ENCODE measurements at places on chromosomes 7 and 10.

DNA sequence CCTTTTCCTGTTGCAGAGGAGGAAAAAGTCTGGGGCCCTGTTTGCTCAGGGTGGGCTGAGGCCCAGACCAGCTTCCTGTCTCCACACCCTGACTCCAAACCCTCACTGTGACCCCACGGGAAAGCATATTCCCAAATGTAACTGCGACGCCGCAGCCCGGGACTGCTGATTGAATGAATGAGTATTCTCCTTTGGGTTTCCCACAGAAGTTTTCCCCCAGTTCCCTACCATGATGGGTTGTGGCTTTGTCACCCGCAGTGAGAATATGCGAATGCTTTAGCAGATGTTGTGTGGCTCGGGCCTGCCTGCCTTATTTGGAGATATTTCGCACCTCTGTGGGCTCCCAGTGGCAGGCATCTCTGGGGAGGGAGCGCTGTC, 50.6 kb downstream of the MGMT start:
- DNase-seq, result no peak

DNA sequence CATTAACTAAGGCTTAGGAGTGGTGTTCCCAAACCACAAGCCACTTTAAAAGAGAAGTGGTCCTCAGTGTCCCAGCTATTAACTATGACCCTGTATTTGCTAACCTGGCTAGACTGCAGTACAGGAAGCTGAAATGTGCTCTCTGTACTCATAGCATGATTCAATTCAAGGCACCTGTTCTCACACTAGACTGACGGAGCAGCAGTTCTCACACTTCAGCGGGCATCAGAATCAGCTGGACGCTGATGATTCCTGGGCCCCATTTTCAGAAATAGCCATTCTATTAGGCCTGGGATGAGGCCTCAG, 24.5 kb upstream of the MSRB2 start:
- DNase-seq, result no peak

DNA sequence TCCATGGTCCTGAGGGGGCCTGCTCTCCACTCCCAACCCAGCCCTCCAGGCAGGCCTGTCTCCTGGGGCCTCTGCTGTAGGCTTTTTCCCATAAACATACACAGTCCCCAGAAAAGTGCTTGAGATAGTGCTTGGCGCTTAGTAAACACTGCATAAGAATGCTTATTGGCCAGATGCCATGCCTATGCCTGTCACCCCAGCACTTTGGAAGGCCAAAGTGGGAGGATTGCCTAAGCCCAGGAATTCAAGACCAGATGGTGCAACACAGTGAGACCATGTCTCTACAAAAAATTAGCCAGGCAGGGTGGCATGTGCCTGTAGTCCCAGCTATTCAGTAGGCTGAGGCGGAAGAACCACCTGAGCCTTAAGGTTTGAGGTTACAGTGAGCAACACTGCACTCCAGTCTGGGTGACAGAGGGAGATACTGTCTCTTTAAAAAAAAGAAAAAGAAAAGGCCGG, 24.6 kb upstream of the ASL start:
- DNase-seq, result no peak

- DNase-seq, result no peak
These were observed 149.1 kb upstream of the CALCR start for GRCh38 chr7:93723424-93724124.

DNA sequence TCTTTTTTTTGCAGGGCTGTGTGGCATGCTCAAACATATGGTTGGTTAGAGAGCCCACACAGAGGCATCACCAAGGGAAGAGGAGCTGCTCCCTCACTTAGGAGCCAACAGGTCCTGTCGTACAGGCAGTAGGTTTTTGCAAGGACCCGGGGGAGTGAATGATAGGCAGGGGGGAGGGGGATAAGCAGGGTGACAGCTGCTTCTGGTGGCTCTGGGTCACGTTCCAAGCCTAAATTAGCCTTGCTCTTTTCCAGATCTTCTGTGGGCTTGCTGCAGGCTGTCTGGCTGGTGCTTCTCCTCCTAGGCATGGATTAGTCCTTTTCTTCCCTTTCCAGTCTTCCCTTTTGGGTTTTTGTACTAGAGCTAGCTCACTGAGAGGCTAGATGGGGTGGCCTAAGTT, 117.7 kb upstream of the PODXL start:
- no peak for DNase-seq

GRCh38 chr7:131008840-131009711, 275.1 kb upstream of the KLF14 start:
- no peak for DNase-seq

DNA sequence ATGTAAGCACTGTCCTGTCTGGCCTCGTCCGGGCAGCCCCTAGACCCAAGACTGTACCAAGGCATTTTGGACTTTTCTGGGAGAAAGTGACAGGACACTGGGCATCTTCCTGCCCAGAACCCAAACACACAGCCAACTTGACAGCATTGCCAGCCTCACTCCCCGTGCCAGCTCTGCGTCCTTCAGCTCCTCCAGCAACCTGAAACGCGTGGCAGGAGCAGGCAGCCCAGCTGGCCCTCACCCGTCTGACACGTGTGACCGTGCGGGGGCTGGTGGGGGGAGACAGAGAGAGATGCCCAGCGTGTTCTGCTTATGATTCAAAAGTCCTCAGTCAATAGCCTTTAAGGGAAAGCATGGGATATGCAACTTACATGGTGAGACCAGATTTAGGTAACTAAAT, 50.3 kb upstream of the SLC29A3 start:
- DNase-seq, result no peak

DNA sequence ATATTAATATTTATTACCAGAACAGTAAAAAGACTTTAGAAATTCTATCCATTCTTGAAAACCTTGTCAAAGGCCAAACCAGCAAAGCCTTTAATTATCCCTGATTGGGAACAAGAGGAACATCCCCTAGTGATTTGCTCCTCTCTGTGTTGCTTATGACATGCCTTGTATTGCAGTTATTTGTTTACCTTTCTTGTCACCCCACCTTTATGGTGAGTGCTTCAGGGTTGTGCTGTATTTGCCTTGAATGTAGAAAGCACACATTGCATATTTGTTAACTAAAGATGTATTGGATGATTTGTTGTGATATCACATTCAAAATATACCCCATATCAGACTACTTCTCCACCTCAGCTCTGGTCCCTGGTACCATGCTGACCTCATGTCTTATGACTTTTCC, 23.5 kb upstream of the TECTB start:
- no peak for DNase-seq

DNA sequence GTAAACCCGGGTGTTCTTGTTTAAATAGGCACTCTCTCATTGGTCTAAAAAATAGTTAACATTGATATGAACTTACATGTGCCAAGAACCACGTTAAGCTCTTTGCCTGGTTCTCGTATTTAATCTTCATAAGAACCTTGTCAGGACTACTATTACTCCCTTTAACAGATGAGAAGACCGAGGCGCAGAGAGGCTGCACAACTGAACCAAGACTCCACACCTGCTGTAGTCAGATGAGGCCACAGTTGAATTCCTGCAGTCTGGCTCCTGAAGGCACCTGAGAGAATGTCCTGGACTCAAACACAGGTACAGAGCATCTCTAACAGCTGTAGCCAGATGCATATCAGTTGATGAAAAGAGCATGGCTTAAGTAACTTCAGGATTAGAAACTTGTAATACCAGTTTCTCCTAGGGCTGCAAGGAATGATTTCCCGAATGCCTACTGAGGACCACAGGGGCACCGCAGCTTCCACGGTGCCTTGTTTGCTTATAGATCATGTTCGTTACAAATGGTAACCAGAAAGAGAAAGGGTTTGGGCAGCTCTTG, 9.5 kb downstream of the DDC start:
- no peak for DNase-seq

DNA sequence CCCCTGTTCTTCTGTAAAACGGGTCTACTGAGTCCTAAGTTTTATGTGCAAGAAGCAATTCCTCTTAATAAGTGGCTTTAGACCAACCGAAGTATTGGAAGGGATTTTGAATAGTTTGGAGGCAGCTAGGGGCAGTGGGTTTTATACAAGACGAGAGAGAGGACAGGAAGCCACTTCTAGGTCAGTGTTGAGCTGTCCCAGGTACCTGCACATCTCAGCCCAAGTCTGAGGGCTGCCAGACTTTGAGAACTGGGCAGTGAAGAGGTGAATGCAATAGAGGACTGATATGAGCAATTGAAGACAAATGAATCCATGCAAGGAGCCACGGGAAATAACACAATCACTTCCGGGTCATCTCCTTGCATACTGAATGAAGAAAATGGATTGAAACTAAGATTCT, 273.5 kb downstream of the KLF6 start:
- no peak for DNase-seq

GRCh38 chr10:107692072-107692471, 527.6 kb upstream of the SORCS1 start:
- DNase-seq, result no peak

GRCh38 chr10:72911758-72912157, 18.2 kb downstream of the OIT3 start:
- DNase-seq, result no peak

- DNase-seq, result no peak
These were observed 11.0 kb upstream of the DNTT start for GRCh38 chr10:96292971-96293920.

GRCh38 chr7:66193146-66193725, 11.9 kb upstream of the TPST1 start:
- no peak for DNase-seq

DNA sequence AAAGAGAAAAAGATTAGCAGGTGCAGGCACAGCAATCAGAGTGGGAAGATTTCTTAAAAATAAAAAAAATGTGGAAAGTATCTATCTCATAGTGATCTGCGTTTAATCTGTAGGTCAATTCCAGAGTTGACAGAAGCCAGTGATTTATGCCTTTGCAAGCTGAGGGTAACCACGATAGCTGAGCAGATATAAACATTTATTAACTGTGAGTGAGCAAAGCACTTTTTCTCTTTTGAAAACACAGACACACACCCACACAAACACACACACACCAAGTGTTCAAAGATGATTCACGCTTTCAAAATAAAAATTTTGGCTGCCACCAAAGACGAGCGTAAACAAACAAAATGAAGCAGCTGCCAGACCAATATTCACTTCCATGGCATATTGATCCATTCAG, 243.2 kb upstream of the SLC26A5 start:
- no peak for DNase-seq

DNA sequence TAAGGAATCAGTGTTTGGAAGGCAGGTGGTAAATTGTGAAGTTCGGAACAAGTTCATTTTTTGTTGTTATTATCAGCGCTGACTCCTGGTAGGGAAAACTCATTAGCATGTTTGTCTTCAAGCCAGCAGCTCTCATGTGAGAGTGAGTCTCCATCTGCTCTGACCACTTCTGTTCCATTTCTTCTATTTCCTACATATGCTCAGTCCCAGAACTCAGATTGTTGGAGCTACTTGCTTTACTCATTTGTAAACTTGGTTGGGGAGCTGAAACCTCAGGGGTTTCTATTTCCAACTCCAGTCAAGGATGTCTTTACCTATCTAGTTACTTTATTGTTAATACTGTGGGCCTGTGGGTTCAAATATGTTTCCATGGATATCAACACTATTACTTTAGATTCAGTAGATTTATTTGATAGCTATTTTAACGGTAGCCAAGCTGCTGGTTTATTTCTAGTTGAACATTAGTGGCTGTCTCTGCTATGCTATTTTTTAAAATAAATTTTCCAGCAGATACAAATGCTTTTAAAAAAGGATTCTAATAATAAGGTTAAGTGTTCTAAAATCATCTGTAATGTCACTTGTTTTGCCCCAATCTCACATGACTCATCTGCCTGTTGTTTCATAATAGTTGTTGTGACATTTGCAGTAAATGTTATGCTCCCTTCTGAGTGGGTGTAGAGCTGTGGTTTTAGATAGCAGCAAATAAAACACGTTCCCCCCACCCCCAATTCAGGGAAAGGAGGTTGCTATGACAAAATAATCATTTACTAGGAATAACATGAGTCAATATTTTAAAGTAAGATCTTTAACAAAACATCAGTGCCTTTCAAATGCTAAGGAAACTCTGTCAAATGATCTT, 143.3 kb downstream of the HDAC9 start:
- no peak for DNase-seq

DNA sequence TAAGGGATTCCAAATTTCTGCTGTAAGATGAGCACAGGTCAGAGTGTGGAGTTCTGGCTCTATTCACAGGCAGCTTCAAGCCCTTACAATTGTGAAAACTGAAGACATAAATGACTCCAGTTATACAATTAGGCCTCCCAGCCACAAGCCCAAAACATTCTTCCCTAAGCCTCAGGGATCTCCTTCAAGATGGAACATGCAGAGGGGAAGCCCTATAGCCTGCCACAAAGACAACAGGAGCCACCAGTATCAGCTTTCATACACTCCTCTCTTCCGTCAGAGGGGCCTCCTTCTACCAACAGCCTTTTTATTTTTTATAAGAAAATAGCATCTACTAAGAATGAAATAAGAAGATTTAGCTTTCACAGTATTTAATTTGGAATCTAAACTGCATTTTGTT, 46.5 kb downstream of the DLD start:
- no peak for DNase-seq

GRCh38 chr10:22343731-22344130, 1.6 kb upstream of the SPAG6 start:
- no peak for DNase-seq

Data from activated CD8-positive, alpha-beta memory T cell treated with anti-CD3 and anti-CD28 coated beads for 1 hour (primary cell).